ENCODE measurements at places on chromosomes 1 and 21.

GRCh38 chr1:51978099-51978498, 12.4 kb downstream of the RAB3B start:
- DNase-seq, result no peak

- DNase-seq, result no peak
Observed at GRCh38 chr1:197210426-197210825, 57.6 kb upstream of the CRB1 start.

- DNase-seq, result peak; percentile 72
Observed at GRCh38 chr1:246355411-246356230, 151.5 kb downstream of the SMYD3 start.

DNA sequence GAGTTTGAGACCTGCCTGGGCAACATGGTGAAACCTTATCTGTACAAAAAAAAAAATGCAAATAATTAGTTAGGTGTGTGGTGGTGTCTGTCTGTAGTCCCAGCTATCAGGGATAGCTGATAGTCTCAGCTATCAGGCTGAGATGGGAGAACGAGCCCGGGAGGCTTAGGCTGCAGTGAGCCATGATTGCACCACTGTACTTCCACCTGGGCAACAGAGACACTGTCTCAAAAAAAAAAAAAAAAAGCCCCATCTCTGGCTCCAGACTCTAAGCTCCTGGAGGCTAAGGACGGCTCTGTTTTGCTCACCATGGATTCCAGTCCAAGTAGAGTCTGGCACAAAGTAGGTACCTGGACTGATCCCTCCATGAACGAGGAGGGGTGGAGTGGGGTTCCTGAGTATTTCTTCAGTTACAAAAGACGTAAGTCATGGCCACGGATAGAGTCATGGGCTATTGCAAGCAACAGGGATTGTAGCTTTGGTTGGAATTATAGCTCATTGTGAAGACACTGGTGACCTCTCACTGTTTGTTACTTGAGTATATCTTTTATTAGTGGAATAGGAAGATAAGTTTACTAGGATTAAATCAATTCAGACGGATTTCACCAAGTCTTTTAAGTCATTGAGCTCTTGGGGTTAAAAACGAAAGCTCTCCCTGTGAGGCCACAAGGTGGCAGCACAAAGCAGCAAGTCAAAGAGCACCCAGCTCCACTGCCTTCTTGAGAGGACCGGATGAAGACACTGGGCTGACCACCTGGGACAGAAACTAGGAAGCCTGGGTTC, 35.6 kb upstream of the TMEM61 start:
- peak; percentile 89 for DNase-seq

GRCh38 chr1:117959364-117959763, 29.8 kb downstream of the WDR3 start:
- DNase-seq, result no peak

DNA sequence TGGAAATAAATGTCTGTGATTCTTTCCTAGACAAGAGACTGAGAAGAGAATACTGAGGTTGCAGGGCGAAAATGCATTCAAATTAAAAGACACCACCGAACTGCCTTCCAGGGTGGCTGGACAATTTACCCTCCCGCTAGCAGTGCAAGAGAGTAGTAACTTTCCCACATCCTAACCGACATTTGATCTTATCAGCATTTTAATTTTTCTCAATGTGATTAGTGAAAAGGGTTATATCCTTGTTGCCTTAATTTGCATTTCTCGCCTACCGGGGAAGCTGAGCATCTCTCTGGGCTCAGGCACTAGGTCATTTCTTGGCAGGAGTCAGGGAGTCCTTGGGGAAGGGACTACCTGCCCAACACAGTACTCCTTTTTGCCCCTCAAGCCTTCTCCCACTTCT, 2.8 kb downstream of the TNFRSF8 start:
- DNase-seq, result no peak

DNA sequence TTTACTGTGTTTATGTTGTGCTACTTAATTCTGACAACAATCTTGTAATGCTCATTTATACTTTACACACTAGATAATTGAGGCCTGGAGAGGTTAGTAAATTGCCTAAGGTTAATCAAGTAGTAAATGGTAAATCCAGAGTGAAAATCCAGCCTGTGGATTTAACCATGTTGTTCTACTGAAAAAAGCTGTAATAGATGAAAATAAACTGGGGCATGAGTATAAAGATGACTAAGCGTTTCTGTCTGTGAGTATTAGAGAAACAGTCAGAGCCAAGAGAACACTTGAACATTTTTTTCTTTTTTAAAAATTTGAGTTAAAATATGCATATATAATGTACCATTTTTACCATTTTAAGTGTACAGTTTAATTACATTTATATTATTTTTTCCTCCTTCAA, 47.9 kb upstream of the LEPR start:
- DNase-seq, result no peak
